Fibroblast of lung (primary cell): ENCODE measurements at places on chromosomes 16 and 17. TPM values are rescaled to one million over a fixed set of nuclear protein-coding genes. Genes with fewer than 3 reads are reported as not detected.

Gene TBC1D28
- polyA plus RNA-seq: not detected in 2 replicates

Gene ELAC2
- polyA plus RNA-seq: 36.9 and 61.3 TPM in 2 replicates

Gene C16orf96
- polyA plus RNA-seq: 0.01 TPM in 1 of 2 replicates, not detected in the other

Gene KCNG4
- not detected in 2 replicates for polyA plus RNA-seq

Gene TK2
- polyA plus RNA-seq: 34.8 and 36.8 TPM in 2 replicates
